ENCODE measurements at places on chromosomes 7 and 10.

DNA sequence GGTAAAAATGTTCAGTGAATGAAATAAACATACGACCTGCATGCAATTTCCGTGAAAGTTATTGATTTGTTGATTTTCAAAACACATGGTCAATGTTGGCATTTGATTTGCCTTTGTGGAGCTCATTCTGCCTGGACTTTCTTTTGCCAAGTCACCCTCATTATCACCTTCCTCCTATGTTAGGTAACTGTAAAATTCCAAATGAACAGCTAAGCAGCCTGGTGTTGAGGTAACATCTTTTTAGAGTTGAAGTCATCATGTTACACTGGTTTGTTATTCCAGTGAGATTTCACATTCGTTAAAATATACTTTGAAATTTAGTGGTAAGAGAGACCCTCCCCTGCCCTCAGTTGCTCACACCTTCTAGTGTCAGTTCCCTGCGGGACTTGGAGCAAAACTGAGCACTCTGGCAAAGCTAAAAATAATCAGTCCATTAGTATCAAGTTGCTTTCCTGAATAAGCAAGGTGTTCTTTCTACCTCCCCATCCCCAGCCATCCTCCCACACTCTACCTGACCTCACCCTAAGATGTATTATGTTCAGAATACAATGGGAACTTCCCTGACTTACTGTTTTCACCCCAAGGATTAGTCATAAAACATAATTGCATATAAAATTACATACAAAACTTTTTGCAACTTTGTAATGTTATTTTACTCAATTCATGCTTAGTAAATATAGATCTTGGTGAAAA, 283.3 kb upstream of the SEMA3A start:
- no peak for DNase-seq

DNA sequence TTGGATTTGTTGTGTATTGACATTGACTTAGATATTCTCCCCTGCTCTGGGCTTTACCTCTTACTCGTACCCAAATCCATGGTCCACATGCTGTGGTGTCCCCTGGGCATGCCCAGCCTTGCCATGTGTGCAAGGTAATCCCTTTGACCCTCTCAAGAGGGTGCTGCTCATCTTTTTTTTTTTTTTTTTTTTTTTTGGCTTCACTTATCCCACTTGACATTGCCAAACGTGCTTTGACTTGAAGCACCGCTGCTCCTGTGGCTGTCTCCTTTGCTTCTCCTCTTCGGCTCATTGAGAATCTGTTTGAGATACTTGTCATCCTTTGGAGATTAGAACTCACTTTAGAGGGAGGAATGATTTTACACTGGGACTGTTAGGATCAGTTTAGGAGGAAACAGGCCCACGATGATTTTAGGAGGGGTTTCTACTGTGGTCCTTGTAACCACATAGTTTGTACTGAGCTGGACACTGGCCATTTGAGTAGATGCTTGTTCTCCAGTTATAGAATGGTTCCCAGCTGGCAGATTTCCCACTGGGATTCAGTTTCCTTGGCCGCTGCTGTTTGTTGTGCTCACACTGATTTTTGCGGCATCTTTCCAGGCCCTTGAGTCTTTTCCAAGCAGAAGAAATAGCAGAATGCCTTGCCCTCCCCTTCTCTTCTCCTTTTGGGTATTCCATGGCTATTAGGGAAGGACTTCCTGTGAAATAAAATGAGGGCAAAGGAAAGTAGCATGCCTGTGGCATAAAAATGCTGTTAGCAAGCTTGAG, 184.8 kb downstream of the AUTS2 start:
- no peak for DNase-seq

GRCh38 chr7:115113776-115114175, 191.9 kb downstream of the MDFIC start:
- no peak for DNase-seq

- DNase-seq, result no peak
Measured at GRCh38 chr10:70536196-70536861, 57.8 kb downstream of the PALD1 start.

GRCh38 chr10:3137958-3138726, 34.4 kb downstream of the PITRM1 start:
- DNase-seq, result no peak

GRCh38 chr7:70347463-70348254, 749.4 kb downstream of the AUTS2 start:
- no peak for DNase-seq

DNA sequence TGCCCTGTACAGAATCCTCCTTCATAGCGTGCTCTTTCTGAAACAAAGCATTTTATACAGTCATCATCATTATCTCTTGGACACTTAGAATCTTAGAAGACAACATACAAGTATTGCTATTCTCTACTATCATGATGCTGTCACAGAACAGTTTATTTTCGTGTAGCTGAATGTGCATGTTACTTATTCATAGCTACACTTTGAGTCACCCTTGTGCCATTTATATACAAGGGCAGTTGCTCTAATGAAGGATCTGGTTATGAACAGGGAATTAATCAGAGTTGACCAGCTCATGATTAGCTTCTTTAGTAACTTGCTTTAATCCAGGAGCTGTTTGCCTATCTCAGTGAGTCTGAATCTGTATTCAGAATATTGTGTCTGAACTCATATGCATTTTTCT, 11.2 kb downstream of the CASP2 start:
- no peak for DNase-seq

DNA sequence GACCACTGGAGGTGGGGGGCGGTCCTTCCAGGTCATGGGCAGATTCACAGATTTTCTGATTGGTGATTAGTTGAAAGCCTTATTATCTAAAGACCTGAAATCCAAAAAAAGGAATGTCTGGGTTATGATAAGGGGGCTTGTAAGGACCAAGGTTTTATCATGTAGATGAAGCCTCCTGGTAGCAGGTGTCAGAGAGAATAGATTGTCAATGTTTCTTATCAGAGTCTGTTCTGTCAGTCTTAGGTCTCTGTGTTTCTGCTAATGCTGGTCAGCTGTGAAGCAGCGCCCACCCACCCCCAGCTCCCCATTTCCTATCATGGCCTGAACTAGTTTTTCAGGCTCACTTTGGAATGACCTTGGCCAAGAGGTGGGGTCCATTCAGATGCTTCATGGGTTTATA, 21.2 kb downstream of the TES start:
- no peak for DNase-seq

DNA sequence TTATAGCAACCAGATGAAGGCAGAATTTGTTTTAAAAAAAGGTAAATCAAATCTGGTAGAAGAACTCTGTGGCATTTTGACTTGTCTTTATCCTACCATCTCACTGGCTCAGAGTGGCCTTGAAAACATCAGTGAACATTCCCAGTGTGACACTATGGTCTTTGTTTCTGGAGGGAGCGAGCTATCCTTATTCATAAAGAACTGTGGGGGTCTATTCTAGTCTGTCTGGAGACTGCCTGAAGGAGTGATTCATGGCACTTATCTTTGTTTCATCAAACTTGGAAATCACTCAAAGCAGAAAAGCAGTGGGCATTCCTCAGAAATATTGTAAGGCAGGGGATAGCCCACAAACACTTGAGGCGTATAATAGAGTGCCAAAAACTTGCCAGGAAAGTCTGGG, 719.1 kb downstream of the PCDH15 start:
- no peak for DNase-seq

DNA sequence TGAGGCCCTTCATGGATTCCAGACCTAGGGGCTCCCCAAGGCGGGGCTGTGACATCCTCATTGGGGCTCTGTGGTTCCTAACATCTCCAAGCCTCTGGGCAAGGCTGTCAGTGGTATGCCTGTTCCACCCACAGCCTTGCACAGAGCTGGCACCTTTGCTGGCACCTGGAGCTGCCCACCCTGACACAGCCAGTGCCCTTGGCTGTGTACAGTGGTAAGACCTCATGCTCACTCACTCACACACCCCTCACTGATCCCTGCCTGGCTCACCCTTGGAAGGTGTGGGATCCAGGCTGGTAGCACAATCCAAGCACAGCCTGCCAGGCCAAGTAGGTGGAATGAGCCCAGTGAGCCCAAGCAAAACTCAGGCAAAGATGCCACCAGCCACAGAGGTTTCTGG, 200.4 kb upstream of the PCDH15 start:
- DNase-seq, result no peak

DNA sequence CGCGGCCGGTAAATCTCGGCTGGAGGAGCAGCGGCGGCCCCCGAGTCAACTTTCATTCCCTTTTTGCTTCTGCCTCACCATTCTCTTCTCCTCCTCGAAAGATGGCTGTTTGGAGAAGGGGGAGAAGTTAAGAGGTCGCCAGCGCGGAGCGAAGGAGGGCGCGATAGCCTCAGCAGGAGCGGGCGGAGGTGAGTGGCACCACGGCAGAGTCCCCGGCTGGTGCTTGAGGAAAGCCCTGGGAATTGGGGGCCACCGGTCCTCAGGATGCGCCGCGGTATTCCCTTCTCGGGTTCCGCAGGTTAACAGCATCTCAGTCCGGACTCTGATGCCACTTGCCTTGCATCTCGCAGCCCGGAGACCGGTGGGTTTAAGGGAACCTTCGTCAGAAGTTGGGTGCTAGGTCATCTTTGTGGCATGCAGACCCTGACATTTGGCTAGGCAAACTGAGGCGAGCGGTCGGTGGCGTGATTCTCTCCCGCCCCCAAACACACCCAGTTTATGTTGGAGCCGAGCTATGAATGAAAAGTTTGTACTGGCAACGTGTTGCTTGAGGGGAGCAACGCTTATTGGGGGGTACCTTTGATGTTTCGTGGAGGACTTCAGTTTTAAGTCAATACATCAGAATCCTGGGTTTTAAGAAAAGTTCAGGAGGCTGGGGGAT, 59.5 kb upstream of the PRPS1L1 start:
- DNase-seq, result no peak

DNA sequence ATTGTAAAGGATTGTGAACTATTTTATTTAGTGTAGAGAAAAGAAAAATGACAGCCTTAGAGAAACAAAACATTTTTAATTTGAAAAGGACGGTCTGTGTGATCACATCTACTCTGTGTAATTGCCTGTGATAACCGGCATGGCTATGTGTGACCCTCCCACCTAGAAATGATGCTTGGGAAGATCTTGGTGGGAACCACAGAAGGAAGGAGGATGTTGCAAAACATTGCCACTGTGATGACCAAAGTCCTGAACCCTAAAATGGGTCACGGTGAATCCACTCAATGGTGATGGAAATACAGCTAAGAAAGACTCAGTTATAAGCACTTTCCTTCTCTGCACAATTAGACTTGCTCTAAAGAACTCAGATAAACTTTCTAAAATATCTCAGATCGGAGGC, 221.3 kb upstream of the FRMD4A start:
- DNase-seq, result no peak

DNA sequence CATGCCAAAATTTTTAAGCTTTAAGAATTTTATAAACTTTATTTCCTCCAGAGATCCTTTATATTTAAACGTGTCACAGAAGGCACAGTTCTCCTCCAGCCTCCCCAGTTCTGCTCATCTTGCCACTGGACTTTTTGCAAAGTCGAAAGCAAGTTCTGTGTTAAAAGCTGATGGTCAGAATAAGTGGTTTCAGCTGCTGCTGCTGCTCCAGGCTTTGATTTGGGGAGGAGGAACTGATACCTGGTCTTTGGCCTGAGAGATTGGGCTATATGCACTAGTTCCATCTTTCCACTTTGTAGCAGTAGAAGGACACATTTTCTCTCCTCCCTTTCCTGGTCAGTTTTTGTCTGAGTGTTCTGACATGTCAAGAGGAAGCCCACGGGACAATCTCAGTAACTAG, 435.9 kb upstream of the PHF14 start:
- DNase-seq, result no peak

DNA sequence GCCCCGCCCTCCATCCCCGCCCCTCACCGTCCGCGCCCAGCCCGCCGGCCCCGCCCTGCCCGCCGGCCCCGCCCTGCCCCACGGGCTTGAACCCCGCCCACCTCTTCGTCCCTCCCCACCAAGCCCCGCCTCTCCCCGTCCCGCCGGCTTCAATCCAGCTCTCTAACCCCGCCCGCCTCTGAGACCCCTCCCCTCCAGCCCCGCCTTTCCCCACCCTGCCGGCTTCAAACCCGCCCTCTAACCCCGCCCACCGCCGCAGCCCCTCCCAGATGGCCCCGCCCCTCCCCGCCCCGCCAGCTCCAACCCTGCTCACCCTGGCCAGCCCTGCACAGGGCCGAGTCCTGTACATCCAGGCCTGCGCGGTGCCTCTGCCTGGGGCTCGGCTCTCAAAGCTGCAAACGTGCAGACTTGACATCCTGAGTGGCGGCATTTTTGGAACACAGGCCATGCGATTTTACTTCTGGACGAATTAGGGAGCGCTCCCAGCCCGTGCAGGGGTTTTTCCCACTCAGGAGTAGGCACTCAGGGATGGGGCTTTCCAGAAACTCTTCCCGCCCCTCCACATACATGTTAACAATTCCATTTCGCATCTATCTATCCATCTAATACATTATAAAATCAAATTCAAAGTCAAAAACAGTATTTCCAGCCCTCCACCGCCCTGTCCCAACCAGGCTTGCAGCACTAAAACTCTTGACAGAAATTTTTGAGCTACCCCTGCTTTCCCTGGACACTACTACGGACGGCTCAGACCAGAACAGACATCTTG, 477 bp upstream of the NMT2 start:
- DNase-seq, result peak; percentile 88

GRCh38 chr10:130636313-130636930, 500.2 kb downstream of the GLRX3 start:
- DNase-seq, result no peak

GRCh38 chr7:128737867-128738385, 1.2 kb upstream of the CALU start:
- DNase-seq, result peak; percentile 61

DNA sequence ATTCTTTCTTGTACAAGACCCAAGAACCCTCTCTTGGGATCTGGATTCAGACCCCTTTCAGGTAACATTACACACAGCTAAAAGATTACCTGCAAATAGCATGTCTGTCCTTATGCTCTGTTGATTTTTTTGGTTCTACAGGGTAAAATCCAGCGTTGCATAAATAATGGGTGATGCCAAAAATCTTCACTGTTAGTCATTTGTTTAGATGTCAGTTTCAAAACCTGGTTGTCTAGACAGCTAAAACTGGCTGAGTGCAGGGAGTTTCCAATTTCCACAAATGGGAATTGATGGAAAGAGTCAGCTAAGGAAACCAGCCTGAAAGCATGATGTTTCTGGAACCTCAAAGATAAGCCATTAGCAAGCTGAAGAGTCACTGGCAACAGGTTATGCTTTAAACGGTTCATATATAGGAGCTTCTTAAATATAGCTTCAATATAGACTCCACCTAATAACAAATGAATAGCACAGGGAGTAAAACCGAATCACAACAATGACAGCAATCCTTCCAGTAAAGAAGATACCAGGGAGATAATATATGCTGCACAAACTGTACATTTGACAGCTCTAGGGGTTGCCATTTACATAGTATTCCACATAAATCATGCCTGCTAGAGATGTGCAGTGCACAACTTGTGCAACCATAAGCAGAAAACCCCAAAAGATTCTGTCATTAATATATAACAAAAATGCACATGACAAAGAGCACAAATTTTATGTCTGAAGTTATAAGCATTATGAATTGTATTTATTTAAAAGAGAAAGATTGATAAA, 20.4 kb downstream of the CCDC71L start:
- DNase-seq, result no peak

DNA sequence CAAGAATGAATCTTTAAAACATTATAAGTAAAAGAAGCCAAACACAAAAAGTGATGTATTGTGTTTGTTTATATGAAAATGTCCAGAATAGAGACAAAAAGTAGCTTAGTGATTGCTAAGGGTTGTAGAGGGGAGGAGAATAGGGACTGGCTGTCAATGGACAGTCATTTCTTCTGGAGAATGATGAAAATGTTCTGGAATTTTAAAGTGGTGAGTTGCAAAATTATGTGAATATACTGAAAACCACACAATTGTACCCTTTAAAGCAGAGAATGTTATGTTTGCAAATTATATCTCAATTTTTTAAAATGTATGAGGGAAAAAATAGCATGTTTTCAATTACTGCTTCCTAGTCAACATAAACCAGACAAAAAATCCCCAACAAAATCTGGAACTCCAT, 174.2 kb downstream of the KMT2E start:
- no peak for DNase-seq

- DNase-seq, result no peak
Measured at GRCh38 chr7:145978769-145979168, 137.8 kb upstream of the CNTNAP2 start.
